A673 (cell line): ENCODE measurements at places on chromosomes 3 and 15. TPM values are rescaled to one million over a fixed set of nuclear protein-coding genes. Genes with fewer than 3 reads are reported as not detected.

GRCh38 chr15:47415539-47415971 lies 301.8 kb upstream of the SEMA6D start:
- peak; percentile 91 for DNase-seq

DNA sequence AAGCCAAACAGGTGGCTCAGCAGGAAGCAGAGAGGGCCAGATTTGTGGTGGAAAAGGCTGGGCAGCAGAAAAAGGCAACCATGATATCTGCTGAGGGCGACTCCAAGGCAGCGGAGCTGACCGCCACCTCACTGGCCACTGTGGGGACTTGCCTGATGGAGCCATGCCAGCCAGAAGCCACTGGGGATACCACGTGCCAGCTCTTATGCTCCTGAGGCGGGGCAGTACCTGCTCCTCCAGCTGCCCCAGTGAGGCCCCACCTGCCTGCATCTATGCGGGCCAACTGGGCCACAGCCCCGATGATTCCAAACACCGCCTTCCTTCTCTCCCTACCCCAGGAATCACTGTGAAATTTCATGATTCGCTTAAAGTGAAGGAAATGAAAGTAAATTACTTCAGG lies 22.9 kb upstream of the ARIH1 start:
- DNase-seq, result no peak

- DNase-seq, result peak; percentile 2
Observed at GRCh38 chr3:71879089-71879488, 94.1 kb upstream of the PROK2 start.

GRCh38 chr3:99681512-99681911 lies 43.1 kb downstream of the COL8A1 start:
- DNase-seq, result peak; percentile 19

DNA sequence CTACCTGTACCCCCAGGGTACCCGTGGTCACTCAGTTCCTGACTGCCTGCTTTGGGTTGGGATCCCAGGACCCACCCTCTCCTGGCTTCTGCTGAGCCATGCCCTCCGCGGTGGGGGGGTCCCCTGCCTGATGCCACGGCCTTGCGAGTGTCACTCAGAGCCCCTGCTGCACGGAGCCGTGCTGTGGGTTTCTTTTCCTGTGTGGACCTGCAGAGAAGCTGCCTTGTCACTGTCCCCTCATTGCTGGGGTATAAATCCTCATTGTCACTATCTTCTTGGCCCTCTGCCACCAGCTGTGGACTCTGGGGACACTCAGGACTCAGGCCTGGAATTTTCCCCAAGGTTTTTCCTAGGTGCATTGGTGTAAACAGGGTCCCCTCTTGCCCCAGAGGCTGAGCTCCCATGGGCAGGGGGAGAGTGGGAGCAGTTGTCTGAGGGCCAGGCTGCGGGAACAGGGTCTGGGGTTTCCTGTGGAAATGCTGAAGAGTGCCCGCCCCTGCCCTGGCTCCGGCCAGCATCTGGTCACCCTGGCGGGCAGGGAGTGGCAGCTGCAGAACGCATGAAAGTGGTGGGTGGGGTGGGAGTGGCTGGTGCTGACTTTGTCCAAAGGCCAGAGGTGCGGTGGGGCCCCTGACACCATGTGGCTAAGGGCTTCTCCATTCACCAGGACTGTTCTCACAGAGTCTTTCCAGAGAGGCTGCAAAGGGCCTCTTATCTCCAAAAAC lies 191.7 kb downstream of the GOLGA6L6 start:
- no peak for DNase-seq

DNA sequence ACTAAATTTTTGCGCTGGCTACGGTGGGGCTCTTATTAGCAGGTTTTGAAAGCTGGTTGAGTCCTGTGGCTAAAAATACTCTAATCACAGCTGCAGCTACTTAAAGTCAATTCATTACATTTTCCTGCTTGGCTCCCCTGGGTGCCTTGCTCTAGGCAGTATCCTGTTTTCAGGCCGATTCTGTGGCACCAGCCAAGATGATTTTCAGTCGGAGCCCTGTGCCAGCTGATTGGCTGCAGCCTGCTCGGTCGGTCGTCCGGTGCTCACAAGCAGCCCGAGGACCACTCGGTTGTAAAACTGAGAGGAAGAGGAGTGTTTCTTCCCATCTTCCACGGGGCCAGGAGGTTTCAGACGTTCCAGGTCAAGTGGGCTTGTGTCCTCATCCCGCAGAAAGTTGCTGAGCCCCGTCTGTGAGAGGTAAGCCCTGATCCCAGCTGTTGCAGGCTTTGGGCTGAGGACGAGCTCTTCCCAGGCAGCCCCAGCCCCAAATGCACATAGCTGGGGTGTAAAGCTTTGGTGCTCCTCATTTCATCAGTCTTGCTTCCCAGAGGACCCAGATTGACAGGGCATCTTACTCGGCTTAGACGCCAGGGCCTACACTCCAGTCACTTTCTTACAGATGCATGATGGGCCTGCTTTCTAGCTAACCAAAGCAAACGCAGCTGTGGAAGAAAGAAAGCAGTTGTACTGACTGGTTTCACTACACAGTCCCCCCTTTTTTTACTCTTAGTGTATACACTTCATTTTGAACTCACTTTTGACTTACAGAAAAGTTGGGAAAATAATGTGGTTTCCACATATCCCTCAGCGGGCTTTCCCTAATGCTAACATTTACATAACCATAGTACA lies 15.9 kb downstream of the LYSMD4 start:
- DNase-seq, result peak; percentile 77

DNA sequence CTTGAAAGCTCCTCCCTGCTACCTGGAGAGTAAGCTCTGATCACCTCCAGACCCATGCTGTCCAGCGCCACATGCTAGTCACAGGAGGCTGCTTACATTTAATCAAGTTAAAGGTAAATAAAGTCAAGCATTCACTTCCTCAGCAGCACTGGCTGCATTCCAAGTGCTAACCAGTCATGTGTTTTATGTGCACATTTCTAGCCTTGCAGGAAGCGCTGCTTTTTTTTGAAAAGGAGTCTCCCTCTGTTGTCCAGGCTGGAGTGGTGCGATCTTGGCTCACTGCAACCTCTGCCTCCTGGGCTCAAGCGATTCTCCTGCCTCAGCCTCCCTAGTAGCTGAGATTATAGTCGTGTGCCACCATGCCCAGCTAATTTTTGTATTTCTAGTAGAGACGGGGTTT lies 279.2 kb downstream of the GABRG3 start:
- DNase-seq, result no peak

DNA sequence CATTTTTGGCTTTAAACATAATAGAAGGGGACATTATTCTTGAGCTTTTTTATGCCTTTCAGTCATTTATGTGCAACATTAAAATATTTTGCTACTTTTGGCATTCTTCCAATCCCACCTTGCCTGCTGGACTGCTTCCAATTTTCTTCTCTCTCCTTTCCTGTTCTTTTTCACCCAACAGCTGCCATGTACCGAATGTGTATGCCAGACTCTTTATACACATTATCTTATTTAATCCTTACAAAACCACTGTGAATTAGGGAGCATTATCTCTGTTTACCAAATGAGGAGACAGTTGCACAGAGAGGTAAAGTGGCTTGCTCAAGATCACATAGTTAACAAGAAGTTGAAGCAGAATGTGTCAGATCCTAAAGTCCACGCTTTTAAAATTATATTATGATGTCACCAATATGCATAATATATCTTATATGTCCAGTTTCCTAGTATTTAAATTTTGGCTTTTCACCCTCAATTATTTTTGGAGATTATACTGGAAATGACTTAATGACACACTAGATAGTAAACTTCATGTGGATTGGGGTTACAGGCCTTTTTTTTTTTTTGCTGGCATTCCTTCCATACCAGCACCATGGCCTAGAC lies 231.5 kb downstream of the THRB start:
- DNase-seq, result no peak

GRCh38 chr3:195036574-195036973 lies 234.4 kb downstream of the XXYLT1 start:
- DNase-seq, result no peak

DNA sequence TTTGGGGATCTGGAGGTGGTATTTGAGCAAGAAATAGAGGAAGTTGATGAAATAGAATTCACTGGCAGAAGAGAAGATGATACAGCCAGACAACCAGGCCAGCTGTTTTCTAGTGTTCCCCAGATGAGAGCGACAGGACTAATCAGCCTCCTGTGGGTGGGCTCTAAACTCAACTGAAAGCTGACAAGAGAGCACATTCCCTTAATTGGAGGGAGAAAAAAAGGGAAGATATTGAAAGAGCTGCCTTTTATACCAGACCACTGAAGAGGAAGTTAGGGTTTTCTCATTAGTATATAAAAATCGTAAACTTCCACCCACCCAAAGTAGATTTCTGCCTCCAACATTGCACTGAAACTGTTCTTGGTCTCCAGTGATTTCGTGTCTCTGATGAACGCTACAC lies 6.5 kb upstream of the TM4SF19 start:
- no peak for DNase-seq

DNA sequence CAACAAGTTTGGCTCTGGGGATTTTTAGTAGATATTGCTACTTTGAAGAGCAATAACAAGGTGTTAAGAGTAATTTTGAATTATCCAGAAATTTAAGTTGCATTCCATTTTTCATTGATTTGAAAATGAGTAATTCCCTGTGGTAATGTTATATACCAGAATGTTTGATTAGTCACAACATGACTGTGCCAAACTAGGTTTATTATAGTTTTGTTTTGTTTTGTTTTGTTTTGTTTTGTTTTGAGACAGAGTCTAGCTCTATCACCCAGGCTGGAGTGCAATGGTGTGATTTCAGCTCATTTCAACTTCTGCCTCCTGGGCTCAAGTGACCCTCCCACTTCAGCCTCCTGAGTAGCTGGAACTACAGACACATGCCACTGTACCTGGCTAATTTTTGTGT lies 40.7 kb downstream of the CNOT10 start:
- no peak for DNase-seq

DNA sequence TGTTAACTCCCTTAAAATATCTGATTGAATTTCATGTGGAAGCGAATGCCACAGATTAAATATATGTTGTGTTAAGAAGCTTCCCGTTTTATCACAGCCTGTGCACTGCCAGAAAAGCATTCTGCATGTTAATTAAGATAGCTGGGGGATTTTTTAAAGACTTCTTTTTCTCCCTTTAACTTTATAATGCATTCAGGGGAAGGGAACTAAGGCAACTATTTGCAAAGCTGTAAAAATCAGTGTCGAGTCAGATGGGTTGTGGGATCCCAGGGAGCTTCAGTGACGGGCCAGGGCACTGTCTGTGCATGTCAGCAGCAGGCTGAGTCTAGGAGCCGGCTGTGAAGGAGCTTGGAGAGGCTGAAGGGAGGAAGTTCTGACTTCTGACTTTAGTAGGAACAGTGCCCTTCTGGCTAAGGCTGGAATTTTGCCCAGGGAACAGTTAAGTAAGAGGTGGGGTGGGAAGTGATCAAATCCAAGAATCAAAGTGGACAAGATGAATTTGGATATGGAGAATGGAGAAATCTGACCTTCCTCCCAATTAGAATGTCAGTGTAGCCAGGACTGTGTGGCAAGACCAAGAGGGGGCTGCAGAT lies 77.7 kb downstream of the ABHD5 start:
- DNase-seq, result no peak

GRCh38 chr3:139353920-139354556 lies 10.2 kb downstream of the MRPS22 start:
- peak; percentile 58 for DNase-seq

- DNase-seq, result peak; percentile 26
Observed at GRCh38 chr15:70142322-70143191, 44.8 kb upstream of the TLE3 start.

GRCh38 chr3:126537116-126537729 lies 13.3 kb downstream of the CHST13 start:
- no peak for DNase-seq

DNA sequence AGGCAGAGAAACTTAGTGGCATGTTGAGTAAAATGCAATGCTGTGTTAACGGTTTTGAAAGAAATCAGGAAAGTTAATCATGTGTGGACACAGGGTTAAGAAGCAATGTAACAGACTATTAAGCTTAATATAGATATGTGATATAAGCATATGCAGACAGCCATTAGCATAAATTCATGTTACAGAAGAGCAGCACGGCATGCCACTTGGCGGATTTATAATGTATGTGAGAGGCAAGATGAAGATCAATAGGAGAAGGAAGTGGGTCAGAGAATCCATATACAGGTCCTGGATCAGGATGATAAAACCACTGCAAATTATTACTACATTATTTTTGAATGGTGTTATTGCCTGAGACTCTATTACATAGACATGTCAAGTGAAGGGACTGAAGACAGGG lies 694.3 kb downstream of the MCTP2 start:
- no peak for DNase-seq

- DNase-seq, result peak; percentile 29
Observed at GRCh38 chr3:132404276-132404675, 13.0 kb upstream of the DNAJC13 start.

GRCh38 chr15:74844319-74845207 lies 1.6 kb upstream of the ULK3 start:
- DNase-seq, result no peak

DNA sequence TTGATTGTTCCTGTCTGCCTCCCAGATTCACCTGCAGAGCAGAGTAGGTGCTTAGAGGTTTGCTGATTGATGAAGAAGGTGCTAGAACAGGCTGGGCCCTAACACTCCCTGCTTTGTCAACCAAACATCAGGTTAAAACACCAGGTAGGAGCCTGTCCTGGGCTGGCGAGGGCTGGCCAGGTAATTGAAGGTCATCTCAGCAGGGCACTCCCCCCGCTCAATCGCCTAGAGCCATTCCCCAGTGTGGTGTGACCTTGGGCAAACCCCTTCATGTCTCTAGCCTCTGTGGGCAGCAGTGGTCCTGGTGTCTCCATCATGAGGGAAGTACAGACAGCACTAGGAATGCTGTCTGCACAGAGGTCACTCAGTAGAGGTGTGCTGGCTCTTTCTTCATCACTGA lies 88.3 kb downstream of the KLF15 start:
- DNase-seq, result no peak

DNA sequence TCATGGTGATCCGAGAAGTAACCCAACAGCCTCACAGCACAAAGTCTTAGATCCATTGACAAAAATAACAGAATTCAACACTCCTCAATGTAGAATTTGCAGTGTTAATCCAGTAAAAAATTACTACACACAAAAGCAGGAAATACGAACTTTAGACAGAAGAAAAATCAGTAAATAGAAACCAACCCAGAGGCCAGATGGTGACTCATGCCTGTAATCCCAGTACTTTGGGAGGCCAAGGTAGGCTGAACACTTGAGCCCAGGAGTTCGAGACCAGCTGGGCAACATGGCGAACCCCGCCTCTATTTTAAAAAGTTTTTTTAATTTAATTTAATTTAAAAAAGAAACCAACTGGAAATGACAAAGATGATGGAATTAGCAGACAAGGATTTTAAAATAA lies 36.1 kb downstream of the SELENOT start:
- no peak for DNase-seq

The CACNA1D gene
- 0.85 TPM in 1 of 2 replicates, not detected in the other for total RNA-seq

The CCDC50 gene
- 77.2 and 77.7 TPM in 2 replicates for total RNA-seq

The CILP gene
- total RNA-seq, result 0.04 TPM in 1 of 2 replicates, not detected in the other

The MKRN3 gene
- not detected in 2 replicates for total RNA-seq

The LRRIQ4 gene
- total RNA-seq, result 0.15 and 0.17 TPM in 2 replicates

The GADL1 gene
- 13.8 and 17.3 TPM in 2 replicates for total RNA-seq

The ECE2 gene
- total RNA-seq, result not detected in 2 replicates

The PLSCR5 gene
- not detected in 2 replicates for total RNA-seq

The LAMB2 gene
- 45.9 and 57.3 TPM in 2 replicates for total RNA-seq
